Colonic mucosa (tissue), 4 donors: ENCODE measurements at places on chromosomes 13 and 19.

GRCh38 chr19:46755853-46756543 lies 9.7 kb upstream of the STRN4 start:
- no peak for DNase-seq

DNA sequence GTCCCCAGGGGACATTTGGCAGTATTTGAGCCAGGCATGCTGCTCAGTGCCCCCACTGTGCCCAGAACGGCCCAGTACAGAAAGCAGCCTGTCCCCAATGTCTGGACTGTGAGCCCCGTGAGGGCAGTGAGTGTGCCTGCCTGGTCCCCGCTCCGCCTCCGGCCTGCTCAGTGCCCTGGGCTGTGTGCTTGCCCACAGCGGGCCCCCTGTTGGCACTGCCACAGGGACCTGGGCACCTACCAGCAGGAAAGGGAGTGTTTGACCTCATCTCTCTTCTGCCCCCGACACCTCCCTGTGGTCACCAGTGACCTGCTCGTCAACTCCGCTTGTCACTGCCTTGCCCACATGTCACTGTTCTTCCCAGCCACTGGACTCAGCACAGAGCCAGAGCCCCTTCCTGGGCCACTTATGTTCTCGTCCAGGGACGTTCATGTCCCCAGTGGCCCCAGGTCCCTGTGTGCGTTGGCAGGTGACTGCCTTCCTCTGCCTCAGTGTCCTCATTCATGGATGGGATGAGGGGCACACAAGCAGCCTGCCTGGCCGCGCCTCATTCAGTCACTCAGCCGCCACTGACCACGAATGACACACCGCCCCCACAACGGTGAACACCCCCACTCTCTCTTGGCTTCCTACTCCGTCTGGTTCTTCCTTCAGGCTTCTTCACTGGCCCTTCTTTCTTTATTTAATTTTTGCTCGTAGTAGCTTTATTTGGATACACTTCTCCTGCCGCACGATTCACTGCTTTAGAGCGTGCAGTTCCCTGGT lies 2.8 kb downstream of the FZR1 start:
- no peak for DNase-seq

GRCh38 chr19:5832527-5833216 lies 6.8 kb downstream of the FUT6 start:
- no peak for DNase-seq

- DNase-seq: no peak
Measured at GRCh38 chr19:29480507-29480906, 45.3 kb upstream of the VSTM2B start.

GRCh38 chr13:39956036-39956435 lies 300.6 kb downstream of the COG6 start:
- DNase-seq: no peak
